ENCODE measurements at places on chromosomes 7 and 10.

- no peak for DNase-seq
These were observed 320.5 kb downstream of the PHF14 start for GRCh38 chr7:11294218-11294617.

- DNase-seq, result no peak
These were observed 573.5 kb downstream of the KIF20B start for GRCh38 chr10:90274721-90275468.

DNA sequence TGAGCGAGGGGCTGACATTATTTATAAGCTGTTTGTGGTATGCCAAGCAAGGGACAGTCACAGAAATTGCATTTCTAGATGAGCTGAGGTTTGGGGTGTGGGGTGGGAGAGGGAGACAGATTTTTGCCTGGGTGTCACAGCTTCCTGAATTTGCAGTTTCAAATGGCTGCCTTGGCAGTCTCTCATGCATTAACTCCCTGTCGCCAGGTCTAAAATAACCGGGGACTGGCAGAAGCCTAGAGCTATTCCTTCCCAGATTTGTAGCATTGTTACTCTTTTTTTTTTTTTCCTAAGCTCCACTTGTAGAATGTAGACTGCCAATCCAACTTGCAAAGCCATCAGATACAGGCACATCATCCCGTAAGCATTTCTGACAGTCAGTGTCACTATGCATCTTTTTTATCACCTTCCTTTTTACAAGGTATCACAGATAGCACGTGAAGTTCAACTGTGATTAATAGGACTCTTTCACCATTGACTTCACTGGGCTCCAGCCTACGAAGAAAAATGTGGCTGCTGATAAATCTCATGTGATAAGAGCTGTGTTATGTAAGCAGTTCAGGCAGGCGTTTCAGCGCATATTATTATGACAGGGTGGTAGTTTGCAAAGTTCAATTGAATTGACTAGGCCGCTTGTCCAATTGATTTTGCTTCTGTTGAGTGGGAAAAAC lies 130.7 kb upstream of the CELF2 start:
- DNase-seq, result no peak

- DNase-seq, result no peak
These were observed 52.5 kb upstream of the GLI3 start for GRCh38 chr7:42289473-42289872.

GRCh38 chr10:78515038-78515872 lies 481.6 kb downstream of the RPS24 start:
- no peak for DNase-seq

GRCh38 chr10:90592638-90593302 lies 265.1 kb downstream of the HTR7 start:
- peak; percentile 15 for DNase-seq

GRCh38 chr7:27211764-27212204 lies 11.9 kb upstream of the HOXA13 start:
- no peak for DNase-seq

GRCh38 chr7:130361681-130362080 lies 17.1 kb downstream of the CPA5 start:
- DNase-seq, result no peak

GRCh38 chr7:80635998-80636397 lies 2.4 kb upstream of the CD36 start:
- DNase-seq, result no peak

DNA sequence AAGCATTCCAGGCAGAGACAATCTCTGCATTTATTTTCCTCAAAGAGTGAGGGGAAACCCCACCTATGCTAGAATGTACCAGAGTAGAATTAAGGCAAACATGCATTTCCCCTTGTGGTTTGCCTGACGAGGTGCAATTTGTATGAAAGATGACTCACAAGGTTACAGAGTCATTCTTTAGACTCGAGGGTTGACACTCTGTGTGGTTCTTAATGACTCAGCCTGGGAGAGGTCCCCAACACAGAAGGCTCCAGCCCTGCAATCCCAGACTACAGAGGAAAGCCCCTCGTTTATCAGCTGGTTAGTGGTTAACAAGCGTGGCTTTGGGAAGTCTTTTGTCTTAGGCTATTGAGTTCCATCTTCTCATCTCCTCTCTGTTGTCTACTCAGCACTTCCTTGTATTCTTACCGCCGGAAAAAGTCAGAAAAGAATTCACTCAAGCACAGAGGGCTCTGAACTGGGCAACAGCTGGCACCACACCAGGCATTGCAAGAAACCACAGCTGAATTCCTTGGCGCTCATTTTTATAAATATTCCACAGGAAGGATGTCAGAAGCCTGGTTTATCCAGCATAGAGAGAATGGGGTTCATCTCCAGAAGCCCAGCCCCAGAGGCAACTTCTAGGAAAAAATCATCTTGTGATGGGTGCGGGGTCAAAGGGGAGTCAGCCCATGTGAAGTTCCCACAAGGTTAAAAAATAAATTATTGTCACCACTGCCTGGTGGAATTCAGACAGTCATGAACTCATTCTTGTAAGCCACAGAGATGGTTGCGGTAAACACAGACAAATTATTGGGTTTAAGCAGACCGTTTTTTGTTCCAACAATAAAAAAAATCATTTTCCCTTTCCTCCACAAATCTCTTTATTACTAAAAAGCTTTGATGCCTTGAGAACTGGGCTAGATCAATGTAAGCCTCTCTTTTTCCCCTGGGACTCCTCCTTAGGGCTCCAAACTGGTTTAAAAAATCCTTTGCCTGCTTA lies 24.5 kb upstream of the SVIL start:
- DNase-seq, result peak; percentile 71

DNA sequence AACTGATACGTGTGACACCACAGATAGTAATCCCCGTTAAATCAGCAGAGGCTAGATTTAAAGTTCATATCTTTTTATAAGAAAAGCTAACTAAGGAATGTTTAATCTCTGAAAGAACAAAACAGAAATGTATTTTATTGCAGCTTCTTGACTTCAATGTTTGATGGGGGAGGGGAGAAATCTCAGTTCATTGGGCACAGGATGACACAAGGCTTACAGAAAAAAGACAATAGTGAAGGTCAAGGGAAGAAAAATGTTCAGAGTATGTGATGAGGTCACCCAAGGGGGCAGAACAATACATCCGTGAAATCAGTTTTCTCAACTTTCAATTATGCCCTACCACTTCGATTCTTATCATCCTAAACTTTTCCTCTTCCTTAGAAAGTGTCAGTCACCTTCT lies 102.9 kb downstream of the ELAPOR2 start:
- DNase-seq, result no peak

DNA sequence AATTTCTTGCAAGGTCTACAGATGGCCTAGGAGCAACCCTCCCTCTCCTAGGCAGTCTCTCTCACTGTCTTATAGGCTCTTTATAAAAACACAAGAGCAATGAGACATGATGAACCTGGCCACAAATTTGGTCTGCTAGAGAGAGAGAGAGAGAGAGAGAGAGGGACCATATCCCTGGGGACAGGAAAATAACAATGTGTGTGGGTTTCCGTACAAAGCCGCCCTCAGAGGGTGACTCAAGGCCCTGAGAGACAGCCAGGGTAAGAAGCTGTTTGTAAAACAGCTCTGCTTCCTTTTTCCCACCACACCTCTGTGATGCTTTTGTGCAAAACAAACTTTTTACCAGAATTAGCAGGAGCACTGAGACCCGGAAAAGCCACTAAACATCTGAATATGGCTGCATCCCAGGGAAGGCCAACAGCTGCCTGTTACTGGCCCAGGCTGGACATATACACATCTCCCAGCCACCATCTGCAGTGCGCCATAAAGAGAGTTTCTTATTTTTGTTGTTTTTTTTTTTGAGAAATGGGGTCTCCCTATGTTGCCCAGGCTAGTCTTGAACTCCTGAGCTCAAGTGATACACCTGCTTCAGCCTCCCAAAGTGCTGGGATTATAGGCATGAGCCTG lies 18.4 kb downstream of the GIMAP5 start:
- DNase-seq, result no peak

GRCh38 chr10:15588635-15589508 lies 130.8 kb downstream of the ITGA8 start:
- DNase-seq, result no peak

DNA sequence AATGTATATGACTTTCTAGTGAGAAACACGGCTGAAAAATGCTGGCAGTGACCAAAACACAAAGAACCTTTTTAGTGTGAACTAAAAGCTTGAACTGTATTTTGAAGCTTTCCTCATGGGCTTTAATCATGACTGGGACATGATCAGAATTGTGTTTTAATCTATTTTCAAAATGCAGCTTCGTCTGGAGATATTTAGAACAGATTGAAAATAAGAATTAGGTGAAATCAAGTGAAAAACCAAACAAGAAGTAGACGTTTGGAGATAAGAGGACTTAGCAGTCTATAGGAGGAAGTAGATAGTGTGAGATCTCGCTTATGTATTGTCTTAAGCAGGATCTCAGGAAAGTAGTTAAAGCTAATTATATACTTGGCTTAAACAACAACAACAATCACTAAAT lies 865.4 kb upstream of the MBL2 start:
- DNase-seq, result no peak

- no peak for DNase-seq
These were observed 1.5 kb downstream of the PKD1L1 start for GRCh38 chr7:47946581-47947354.

GRCh38 chr7:37488163-37488764 lies 39.6 kb upstream of the ELMO1 start:
- no peak for DNase-seq

DNA sequence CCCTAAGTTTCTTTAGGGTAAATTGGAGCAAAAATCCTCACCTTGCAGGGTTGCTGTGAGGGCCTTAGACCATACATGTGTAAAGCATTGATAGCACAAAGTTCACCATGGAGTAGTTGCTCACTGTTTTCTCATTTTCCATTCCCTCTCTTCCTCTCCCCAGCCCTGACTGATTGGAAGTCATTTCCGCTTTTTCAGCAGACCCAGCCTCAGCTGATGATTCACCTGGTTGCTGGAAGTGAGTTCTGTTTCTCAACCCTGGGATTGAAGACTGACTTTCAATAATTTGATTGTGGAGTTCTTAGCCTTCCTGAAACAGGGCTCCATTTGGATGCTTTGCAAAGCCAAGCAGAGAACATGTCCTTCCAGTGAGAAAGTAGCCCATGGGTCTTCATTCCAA lies 107.0 kb downstream of the PLXNA4 start:
- DNase-seq, result peak; percentile 19

DNA sequence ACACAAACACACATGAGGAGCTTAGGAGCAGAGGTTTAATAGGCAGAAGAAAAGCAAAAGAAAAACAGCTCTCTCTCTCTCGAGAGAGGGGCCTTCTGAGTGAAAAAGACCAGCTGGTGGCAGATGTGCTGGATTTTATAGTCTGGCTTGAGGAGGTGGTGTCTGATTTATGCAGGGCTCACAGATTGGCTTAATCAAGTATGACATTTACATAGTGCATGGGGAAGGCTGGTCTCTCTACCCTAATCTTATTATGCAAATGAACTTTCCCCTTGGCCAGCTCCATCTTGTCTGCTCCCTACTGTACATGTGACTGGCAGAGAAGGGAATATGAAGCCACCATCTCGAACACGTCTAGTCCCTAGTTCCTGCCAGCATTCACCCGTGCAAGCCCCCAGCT lies 219.5 kb upstream of the ZNF804B start:
- DNase-seq, result no peak

- no peak for DNase-seq
These were observed 20.7 kb upstream of the ABLIM1 start for GRCh38 chr10:114678820-114679219.

DNA sequence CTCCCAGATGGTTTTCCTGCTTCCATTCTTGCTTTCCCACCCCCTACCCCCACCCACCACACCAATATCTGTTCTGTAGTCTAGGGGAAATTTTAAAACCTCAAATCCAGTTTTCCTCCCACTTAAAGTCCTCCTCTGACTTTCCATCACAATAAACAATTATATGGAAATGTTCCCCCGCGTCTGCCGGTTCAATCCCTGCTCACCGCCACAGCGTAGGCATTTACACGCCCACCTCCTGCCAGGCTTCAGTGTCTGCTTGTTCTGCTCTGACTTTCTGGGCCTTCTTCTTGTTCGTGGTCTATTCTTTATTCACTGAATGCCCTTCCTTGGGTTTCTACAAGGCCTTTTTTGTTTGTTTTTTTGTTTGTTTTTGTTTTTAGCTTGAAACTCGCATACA lies 633.0 kb upstream of the MKI67 start:
- DNase-seq, result no peak

GRCh38 chr7:131431289-131431688 lies 103.6 kb downstream of the MKLN1 start:
- DNase-seq, result no peak

- no peak for DNase-seq
These were observed 17.6 kb downstream of the MXI1 start for GRCh38 chr10:110224992-110225391.

GRCh38 chr7:141154131-141154732 lies 80.4 kb downstream of the TMEM178B start:
- no peak for DNase-seq

- no peak for DNase-seq
These were observed 302.1 kb downstream of the FZD1 start for GRCh38 chr7:91566402-91566732.

- DNase-seq, result no peak
These were observed 111.4 kb upstream of the JCAD start for GRCh38 chr10:30170814-30171213.

DNA sequence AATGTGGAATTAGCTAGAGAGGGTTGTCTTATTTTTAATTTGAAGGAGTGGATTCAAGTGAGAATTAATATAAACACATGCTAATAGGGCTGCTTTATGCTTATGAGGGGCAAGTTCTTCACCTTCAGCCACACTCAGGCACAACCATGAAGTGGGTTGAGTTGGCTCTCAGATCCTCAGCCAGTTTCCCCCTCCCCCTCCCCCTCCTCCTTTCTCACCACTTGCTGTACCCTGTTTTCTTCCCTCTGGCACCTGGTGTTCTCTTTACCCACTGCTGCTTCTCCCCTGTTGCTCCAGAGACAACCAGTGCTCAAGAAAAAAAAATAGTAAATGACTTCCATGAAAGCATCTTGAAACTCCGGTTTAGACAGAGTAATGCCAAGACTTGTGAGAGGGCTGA lies 1083.3 kb downstream of the CNTNAP2 start:
- no peak for DNase-seq

- DNase-seq, result no peak
These were observed 9.8 kb upstream of the PARD3 start for GRCh38 chr10:34824870-34825269.

- no peak for DNase-seq
These were observed 695 bp upstream of the CLDN4 start for GRCh38 chr7:73829921-73830680.

DNA sequence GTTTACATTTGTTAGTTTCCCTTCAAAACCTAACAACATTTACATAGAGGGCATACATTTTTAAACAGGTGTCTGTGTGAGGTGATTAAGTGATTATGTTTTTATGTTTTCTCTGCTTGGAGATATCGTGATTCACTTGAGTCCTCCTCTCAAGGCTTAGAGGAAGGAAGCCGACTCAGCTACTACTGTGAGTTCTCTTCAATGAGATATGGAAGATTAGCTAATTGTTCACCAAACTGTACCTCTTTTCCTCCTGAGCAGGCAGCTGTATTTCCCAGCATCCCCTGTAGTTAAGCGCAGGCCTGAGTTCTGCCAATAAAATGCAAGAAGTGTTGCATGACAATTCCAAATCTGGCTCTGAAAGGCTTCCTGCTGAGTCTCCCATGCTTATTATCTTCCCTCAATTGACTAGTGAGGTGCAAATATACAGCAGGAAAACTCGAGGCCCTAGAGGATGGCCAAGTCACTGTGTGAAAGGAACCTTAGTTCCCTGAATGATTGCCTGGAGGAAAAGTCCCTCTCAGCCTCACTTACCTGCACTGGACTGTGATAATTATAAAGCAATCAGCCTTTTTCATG lies 528.7 kb downstream of the GRM8 start:
- no peak for DNase-seq

GRCh38 chr7:30322271-30323005 lies 38.0 kb downstream of the ZNRF2 start:
- DNase-seq, result no peak

Data from H54 (cell line).